Thoracic aorta (tissue), 2 donors: ENCODE measurements at places on chromosomes 3 and 15. TPM values are rescaled to one million over a fixed set of nuclear protein-coding genes. Genes with fewer than 3 reads are reported as not detected.

DNA sequence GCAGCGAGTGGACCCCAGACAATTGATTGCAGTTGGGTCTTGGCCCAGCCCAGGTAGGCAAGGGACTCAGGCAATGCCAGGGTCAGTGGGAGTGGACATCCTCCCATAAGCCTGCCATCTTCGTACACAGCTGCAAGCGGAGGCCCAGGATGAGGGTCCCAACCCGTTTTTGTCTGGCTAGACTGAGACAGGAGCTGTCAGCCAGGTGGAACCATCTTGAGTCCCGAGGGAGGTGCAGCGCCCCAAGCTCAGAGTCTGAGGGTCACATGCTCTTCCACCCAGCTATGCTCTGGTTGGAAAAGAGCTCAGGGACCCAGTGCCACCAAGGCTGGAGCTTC lies 22.6 kb upstream of the IP6K2 start:
- no peak for DNase-seq

GRCh38 chr3:73637042-73637441 lies 12.3 kb upstream of the PDZRN3 start:
- DNase-seq = no peak

DNA sequence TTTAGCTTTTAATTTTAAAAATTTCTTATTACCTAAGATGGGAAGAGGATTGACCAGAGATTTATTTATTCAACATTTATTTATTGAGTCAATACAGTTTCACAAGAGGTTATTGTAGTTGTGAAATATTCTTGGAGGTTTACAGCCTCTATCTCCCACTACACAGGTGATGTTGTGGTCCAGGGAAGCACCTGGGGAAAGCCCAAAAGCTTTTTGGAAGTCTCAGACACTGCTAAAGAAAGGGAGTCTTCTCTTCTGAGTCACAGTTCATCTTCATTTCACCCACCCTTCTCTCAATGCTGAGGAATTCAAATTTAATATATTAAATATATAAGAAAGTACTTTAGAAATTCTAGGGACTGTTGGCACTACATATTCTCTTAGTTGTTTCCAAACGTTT lies 41.8 kb downstream of the SERPINI1 start:
- DNase-seq = no peak

DNA sequence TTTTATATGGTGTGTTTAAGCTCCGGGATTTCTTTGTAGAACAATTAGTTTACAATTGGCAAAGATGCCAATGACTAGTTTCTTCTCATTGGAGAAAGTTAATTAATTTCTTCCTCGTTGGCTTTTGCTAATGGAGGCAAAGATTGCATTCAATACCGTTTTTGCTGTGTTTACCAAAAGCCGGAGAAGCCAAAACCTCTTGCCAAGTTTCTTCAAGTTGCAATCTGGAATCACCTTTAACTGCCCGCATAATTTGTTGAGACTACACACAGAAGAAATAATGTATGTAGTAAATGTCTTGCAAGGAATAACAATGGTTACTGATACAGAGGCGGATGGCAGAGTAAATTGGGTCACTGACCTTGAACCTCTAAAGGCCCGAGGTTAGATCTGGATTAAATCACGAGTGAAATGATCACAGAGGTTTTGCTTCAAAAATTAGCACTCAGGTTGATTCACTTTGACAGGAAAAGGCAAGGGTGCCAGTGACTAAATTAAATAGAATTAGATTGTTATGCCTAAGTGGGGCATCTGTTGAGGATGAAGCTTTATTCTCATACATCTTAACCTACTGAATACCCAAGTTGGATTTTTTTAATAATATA lies 732.1 kb upstream of the NR2F2 start:
- DNase-seq = no peak

LRRC34 gene
- 5.1 TPM for total RNA-seq

DNA sequence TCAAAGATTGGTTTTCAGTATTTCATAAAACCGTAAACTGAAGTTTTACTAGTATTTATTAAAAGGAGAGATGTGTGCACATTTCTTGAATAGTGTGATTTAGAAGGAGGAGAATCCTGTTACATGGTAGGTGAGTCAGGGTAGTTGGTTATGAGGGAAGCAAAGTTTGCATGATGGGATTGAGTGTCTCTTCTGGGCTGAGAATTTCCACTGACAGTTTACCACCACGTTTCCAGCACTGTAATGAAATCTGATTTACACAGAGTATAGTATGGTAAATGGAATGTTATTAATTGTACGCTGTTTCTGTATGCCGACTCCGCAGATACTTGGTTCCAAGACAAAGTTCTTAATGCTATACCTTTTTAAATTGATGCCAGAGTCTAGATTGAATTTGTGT lies 1.6 kb downstream of the NECTIN3 start:
- no peak for DNase-seq

ST3GAL6 gene
- 12.0 TPM for total RNA-seq

GRCh38 chr3:95334461-95334860 lies 1271.6 kb downstream of the NSUN3 start:
- DNase-seq = no peak

DNA sequence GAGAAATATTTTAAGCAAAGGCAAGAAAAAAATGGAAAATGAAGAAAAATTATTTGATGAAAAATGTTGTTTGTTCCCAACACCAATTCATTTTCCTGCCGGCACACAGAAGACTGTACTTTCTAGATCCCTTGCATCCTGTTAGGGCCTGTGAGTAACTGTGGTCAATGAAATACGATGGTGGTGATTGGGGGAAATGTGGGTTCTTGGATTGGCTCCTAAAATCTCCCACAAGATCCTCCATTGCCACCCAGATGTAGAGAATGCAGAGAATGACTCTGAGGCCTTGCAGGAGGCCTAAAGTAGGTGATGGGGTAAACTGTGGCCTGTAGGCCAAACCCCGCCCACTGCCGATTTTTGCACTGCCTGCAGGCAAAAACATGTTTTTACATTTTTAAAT lies 46.3 kb upstream of the C3orf70 start:
- no peak for DNase-seq

DNA sequence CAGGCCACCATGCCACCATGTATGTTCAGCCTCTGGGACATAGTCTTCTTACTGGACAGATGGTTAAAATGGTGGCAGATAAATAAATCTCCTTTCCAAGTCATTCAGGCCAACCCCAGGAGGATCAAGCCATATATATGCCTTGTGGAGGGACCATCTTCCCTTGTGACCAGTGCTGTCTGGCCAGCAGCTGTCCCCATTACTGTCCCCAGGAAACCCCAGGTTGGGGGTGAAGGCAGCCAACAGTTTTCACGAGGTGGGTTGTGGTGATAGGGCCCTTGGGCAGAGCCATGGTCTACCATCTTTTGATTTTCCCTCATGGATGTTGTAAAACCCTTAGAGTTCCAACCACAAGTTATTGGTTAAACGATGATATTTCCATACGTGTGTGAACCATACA lies 48.7 kb upstream of the PCSK6 start:
- no peak for DNase-seq

DNA sequence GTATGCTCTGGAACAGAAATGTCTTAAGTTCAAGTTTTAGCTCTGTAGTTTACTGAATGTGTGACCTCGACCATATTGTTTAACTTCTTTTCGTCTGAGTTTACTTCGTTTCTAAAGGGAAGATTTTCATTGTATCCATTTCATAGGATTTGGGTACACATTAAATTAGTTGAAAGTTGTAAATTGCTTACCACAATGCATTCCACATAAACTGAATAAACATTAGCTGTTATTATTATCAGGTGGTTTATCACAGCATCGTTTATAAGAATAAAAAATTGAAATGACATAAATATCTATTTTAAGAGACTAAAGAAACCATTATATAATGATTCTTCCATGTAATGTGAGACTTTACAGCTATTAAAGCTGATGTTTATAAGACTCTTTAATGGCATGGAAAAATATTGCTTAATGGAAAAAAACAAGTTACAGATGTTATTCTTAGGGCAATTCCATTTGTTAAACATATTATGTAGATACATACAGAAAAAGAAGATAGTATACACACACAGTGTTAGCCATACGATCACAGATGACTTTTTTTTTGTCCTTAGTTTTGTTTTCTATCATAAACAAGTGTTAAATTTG lies 342.3 kb upstream of the SGO1 start:
- DNase-seq = no peak

FAM98B gene
- total RNA-seq = 14.0 TPM

GRCh38 chr15:48641416-48641815 lies 4.1 kb downstream of the FBN1 start:
- no peak for DNase-seq

SEMA7A gene
- 1.2 TPM for total RNA-seq

CRTC3 gene
- total RNA-seq = 89.8 TPM

DNA sequence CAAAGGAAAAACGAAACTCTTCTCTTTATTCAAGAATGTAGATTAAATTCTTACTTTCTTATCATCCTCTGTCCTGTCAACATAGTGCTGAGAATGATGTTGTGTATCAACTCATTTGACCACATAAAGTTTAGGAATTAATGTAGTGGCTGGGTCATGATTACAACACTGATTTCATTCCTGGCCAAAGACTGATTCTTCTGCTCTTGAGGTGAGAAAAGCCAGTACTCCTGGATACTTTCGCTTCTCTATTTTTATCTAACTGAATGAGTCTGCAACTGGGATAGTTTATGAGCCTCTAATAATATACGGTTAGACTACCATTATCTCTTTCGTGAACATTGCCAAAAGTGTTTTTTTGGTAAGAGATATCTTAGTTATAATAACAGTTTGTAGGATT lies 173.0 kb downstream of the LPP start:
- DNase-seq = no peak

DNA sequence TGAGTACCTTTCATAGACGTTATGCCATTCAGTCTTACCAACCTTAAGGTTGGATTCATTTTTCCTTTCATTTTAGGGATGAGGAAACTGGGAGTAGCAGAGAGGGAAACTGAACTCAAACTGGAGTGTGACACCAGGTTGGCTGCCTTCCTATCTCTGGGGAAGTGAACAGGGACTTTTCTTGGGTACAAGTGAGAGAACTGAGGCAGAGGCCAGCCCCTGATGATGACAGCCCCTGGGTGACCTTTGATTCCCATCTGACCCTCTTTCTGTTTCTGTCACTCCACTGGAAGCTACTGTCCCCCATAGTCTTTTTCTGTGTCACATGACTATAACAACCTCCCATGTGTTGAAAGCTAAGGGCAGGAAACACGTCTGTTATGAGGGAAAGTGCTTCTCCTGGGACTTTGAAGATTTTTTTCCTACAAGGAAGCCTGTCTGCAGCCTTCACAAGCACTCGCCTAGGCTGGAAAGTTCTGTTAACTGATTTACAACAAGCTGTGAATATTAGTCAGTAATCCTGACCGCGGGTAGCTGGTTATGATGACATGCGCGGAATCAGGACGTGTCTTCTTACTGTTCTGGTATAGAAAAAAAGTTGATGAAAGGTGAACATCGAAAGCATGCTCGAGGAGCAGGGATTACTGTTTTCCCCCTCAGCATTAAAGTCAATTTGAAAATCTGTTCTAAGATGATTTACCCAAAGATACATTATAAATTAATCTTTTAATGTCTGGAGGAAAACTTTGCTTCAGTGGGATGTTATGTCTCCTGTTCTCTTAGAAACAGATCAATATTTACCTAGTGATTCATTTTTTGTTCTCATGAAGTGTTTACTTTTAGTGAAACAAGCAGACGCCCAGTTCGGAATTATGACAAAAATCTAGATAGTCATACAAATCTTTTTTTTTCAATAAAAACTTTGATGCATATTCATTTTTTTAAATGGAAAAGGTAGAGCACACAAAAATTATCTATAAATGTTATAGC lies 31.5 kb downstream of the ABHD2 start:
- no peak for DNase-seq

- DNase-seq = no peak
These were observed 156.1 kb downstream of the FBLN2 start for GRCh38 chr3:13705051-13705450.
